ENCODE measurements at places on chromosomes 1 and 21.

- DNase-seq: no peak
Measured at GRCh38 chr21:46064870-46065214, 33.1 kb upstream of the COL6A2 start.

- DNase-seq: no peak
Measured at GRCh38 chr1:186102547-186103148, 272.4 kb downstream of the TPR start.

GRCh38 chr1:50970509-50970887 lies 453 bp downstream of the CDKN2C start:
- no peak for DNase-seq

DNA sequence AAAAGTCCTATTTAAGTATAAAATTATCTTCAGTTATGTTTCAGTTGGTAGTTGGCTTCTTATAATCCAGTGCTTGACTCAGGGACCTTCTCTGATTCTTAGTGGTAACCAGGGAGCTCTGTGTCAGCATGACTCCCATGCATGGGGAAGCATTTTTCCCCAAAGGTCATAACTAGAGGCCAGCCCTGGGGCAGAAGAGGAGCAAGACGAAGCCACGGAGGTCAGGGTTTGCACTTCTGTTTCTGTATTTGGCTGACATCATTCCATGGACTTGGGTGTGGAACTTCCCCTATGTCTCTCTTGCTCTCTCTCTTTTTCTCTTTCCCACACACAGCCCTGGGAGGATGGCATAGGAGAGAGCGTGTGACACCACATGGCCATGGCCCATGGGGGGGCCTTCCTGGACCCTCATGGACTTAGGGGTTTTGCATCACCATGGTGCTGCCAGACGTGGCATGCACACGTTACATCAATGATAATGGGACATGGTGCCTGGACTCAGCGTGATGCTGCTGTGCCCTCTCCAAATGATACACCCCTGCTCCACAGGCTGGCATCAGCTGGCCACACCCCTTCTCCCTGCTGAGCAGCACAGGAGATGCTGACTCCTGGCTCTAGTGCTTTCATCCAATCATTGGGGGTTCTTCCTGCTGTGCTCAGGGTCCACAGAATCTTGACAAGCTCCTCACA lies 260.5 kb downstream of the KCNJ6 start:
- DNase-seq: no peak

DNA sequence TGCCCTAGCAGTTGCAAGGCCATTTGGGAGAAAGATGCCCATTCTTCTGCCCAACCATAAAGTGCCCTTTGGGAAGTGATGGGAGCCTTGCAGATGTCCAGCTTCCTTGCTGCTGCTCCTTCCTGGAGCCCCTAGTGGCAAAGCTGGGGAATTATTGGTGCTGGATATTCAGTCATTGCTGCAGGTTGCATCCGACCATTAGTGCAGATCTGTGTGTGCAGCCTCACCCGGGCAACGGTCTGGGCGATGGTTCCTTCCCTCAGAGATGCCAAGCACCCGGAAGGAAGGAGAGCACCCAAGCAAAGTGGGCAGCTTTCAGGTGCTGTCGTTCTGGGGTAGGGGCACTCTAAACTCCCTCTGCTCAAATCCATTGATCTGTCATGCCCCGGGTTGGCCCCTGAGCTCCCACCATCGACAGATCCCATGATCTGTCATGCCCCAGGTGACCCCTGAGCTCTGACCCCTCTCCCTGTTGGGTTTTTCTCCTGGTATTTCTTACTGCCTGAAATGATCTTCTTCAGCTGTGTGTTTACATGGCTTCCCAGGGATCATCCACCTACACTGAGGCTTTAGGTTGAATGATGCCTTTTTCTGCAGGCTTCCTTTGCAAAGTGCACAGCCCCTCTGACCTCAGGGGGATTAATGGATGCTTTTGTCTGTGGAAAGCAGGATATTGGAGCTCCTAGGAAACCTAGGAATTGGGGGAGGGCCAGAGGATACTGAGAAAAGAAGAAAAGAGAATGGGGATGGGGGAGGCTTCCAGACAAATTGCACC lies 467.5 kb downstream of the PTPRU start:
- peak; percentile 32 for DNase-seq
